ENCODE measurements at places on chromosomes 2 and 18. TPM values are rescaled to one million over a fixed set of nuclear protein-coding genes. Genes with fewer than 3 reads are reported as not detected.

The NOSTRIN gene
- 0.81 TPM for total RNA-seq

The LOXL3 gene
- total RNA-seq = 11.9 TPM

The RETSAT gene
- total RNA-seq = 31.2 TPM

The CSRNP3 gene
- 3.4 TPM for total RNA-seq

The DNAH7 gene
- 2.6 TPM for total RNA-seq

All from fibroblast of the aortic adventitia (primary cell).